Activated CD8-positive, alpha-beta memory T cell treated with anti-CD3 and anti-CD28 coated beads for 1 hour (primary cell): ENCODE measurements at places on chromosomes 7 and 10.

DNA sequence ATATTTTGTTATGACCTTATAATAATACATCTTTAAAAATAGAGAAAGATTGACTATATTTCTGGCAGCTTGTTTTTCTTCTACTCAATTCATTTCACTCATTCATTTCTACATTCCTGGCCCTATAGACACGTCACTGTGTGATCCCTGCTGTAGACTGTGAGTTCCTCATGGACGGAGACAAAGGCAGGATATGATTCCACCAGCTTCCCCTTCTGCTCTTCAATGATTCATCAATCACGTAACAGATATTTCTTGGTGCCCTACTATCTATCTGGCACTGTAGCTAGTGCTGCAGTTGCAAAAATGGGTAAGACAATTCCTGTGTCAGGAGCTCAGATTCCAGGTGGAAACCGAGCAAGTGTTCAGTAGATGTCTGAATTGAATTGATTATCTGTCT, 415.0 kb downstream of the SFMBT2 start:
- DNase-seq: no peak

DNA sequence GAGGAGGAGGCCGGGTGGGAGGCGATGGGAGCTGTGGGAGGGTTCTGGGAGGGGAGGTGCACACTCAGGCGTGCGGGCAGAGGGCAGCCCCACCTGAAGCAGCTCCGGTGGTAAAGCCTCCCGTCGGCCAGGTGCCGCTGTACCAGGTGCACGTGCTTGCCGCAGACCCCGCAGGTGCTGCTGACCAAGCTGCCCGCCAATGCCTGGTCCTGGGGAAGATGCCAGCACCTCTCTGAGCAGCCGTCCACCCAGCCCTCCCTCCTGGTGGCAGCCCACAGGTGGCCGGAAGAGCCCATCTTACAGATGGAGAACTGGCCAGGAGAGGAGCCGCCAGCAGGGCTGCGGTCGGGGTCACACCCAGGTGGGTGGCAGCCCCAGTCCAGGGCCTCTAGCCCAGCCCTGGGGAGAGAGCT, 12.6 kb downstream of the MICALL2 start:
- no peak for DNase-seq

- DNase-seq: no peak
Observed at GRCh38 chr7:14040528-14040927, 51.1 kb upstream of the ETV1 start.

- no peak for DNase-seq
Observed at GRCh38 chr7:92874567-92874966, 38.2 kb upstream of the CDK6 start.

DNA sequence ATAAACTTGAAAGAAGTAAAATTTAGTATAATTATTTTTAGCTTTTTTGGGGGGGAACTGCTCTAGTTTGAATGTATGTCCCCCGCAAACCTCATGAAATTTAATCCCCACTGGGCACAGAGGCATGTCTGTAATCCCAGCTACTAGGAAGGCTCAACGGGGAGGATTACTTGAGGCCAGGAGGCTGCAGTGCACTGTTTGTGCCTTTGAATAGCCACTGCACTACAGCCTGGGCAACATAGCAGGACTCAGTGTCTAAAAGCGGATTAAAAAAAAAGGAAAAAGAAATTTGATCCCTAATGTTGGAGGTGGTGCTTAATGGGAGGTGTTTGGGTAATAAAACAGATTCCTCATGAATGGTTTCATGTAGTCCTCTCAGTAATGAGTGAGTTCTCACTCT, 43.1 kb upstream of the PHF14 start:
- DNase-seq: no peak

DNA sequence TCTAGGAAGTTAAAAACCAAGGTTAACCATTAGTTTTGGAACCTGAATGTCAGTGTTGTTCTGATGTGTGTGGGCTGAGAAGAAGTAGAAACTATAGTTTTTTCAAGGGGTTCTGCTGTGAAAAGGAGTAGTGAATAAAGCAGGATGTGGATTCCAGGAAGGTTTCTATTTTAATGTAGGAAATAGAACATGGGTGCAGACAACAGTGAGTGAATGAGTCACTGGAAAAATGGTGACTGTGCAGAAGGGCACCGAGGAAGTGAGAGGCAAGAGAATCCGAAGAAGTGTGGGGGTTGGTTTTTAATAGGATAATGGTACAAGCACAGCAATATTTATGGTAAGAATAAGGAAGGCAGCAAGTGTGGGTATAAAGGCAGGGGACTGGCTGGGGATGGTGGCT, 120.4 kb downstream of the ARHGAP21 start:
- DNase-seq: no peak

DNA sequence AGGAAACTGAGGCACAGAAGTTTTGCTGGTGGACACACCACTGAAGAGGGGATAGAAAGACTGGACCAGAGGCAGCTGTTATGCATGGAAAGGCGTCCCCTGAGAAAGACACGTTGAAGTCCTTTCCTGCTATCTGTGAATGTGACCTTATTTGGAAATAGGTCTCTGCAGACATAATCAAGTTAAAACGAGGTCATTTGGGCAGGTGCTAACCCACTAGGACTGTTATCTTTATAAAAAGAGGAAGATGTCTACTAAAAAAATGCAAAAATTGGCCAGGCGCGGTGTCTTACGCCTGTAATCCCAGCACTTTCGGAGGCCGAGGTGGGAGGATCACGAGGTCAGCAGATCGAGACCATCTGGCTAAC, 31.6 kb downstream of the ELMO1 start:
- DNase-seq: no peak

- no peak for DNase-seq
Observed at GRCh38 chr10:128957221-128957620, 509.8 kb upstream of the MGMT start.

DNA sequence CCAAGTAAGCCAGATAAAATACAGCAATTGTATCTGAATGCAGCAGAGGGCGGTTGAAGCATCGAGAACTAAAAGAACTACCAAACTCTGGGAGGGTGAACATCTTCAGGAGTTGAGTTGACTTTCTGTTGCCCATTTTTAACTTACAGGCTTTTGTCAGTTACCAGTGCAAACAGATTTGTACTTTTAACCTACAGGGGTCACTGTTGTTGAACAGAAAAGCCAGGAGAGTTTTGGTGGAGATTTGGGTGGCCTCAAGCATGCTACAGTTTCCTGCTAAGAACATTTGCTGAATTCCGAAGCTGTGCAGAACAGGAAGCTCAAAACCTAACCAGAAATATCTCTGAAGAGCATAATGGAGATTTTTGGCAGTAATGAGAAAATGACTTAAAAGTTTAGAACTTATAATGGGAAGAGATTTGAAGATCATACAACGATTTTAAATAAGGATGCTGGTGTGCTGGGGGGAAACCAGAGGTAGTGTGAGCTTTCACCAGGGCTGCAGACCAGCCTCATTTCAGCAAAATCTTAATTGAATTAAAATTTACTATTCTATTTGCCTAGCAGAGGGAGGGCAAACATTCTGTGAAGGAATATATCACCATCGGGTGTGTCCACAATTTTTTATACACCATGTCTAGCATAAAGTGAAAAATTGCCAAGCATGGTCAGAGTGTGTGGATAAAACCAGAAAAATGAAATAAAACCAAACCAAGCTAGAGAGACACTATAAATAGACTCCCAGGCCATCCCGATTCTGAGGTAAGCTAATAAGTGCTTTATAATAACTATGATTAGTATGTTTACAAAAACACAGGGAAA, 208.6 kb upstream of the CCDC6 start:
- no peak for DNase-seq

- no peak for DNase-seq
Observed at GRCh38 chr7:158710651-158711102, 6.1 kb upstream of the NCAPG2 start.

DNA sequence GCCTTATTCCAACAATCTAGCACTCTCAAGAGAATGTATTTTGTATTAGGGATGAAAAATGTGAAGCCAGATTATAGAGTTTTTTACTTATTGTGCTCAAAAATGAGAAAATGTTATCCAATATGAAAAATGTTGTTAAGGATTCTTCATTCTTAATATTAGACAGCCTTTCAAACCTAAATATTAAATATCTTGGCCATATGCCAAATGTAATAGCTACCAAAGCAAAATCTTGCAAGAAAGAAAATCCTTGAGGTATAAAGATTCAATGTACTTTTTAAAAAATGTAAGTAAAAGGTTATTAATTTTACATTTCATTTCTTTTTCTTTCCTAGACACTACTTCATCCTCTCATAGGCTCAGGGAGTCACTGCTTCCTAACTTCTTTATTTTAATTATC, 33.4 kb downstream of the MET start:
- no peak for DNase-seq

GRCh38 chr10:29535012-29535777, 99.6 kb downstream of the SVIL start:
- no peak for DNase-seq

DNA sequence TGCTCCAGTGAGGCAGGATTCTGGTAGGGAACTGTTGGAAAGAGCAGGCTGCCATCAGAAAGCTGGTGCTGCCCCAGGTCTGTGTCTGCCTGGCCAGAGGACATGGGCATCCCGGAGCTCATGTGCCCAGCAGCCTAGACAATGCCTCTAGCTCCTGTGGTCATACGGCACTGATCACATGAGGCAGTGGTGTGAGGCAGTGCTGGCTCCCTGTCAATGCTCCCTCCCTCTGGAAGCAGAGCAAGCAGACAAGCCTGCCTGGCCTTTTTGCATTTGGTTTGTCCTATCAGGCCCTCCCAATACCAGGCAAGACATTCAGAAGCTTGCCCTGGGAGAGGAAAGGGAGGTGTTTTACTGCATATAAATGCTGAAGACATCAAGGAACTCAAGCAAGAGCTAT, 19.5 kb upstream of the MMP21 start:
- DNase-seq: no peak

- DNase-seq: no peak
Observed at GRCh38 chr7:36455646-36456045, 66.0 kb downstream of the ANLN start.

GRCh38 chr7:24824896-24825295, 67.6 kb upstream of the GSDME start:
- no peak for DNase-seq

- DNase-seq: no peak
Observed at GRCh38 chr10:6008497-6009142, 31.3 kb upstream of the IL15RA start.

DNA sequence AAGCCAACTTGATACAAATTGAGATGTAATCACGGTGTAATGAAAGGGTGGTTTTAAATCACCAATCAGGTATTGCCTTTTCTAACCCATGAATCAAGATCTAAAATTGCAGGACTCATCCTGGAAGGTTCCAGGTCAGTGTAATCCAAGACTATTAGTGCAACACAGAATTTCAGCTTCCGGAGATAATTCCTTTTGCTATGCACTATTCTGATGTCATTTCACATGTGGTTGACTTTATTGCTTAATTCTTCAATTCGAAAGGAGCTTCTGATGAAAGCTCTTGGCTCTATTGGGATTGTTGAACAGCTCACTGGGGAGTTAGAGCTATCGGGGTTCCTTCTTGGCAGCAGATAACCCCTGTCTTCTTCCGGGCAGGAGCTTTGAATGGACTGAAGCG, 147.4 kb upstream of the INSYN2A start:
- no peak for DNase-seq

DNA sequence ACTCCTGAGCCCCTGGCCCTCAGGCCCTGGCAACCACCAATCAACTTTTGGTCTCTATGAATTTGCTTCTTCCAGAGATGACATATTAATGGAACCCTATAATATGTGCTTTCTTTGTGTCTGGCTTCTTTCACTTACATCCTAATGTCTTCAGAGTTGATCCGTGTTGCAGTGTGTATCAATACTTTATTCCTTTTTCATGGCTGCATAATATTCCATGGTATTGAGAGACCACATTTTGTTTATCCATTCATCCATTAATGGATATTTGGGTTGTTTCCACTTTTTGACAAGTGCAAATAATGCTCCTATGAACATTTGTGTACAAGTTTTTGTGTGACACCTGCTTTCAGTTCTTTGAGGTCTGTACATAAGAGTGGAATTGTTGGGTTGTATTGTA, 43.3 kb upstream of the ELFN1 start:
- DNase-seq: no peak

- DNase-seq: no peak
Observed at GRCh38 chr10:128058106-128058749, 68.0 kb downstream of the MKI67 start.

GRCh38 chr7:121330053-121330833, 1.4 kb downstream of the WNT16 start:
- no peak for DNase-seq

GRCh38 chr7:121237601-121238000, 91.2 kb upstream of the WNT16 start:
- DNase-seq: no peak

GRCh38 chr10:14592566-14592965, 182.1 kb downstream of the FAM107B start:
- no peak for DNase-seq

GRCh38 chr10:24513155-24513554, 210.5 kb downstream of the ARHGAP21 start:
- no peak for DNase-seq

GRCh38 chr7:47905076-47905920, 43.0 kb downstream of the PKD1L1 start:
- no peak for DNase-seq

- DNase-seq: no peak
Observed at GRCh38 chr7:78052112-78052511, 253.5 kb downstream of the PHTF2 start.

DNA sequence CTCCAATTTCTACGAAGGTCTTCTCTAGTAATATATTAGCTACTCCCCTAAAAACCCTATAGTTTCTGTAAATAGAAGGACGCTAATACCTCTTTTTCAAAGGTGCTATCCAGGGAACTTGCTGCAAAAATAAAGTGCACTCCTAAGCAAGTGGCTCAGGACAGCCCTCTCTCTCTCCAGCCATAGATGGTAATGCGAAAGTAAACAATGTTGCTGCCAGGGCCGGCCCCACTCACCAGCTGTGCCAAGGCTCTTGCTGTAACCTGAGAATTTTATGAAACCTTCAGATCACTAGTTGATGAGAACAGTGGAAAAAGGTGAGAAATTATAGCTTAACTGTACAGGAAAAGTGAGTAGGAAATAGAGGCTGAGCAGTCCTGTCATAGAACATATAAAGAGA, 10.9 kb upstream of the TAS2R39 start:
- DNase-seq: no peak
